ENCODE measurements at places on chromosomes 12 and 14.

- no peak for DNase-seq
Measured at GRCh38 chr14:104169005-104169698, 30.8 kb downstream of the KIF26A start.

GRCh38 chr12:99513066-99513465 is 134.5 kb upstream of the GARIN6 start:
- DNase-seq, result no peak

GRCh38 chr14:48853159-48853558 is 733.0 kb downstream of the RPS29 start:
- DNase-seq, result no peak

- no peak for DNase-seq
Measured at GRCh38 chr14:96091941-96092411, 52.8 kb downstream of the C14orf132 start.

DNA sequence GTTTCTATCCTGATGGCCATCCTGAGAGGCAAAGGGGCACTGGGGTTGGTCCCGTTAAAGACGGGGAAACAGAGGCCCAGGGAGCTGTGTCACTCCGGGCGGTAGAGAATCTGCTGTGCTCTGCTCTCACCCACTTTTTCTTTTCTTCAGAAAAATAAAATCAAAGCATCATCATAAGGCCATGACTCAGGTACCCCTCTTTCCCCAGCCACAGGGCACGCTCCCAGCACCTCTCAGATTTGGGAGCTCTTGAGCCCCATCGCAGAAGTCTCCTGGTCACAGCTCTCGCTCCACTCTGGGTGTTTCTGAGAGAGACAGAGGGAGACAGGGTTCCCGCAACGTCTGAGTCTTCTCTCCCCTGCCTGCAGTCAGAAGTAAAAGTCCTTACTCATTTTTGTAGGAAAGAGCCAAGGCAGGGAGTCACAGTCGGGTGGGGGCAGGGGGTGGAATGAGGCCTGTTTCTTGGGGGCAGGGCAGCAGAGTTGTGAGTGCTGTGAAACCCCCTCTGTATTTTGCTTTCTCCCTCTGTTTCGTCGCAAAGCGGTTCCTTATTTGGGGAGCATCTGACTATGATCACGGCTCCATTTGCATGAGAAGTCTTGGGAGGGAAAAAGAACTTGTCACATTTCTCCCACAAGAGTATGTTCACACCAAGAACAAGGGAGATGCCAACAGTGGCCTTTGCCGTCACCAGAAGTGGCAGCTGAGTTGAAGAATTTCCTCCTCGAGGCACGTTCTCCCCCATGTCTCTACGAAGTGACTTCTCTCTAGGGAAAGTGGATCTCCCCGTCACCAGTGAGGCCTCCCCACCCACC is 139.0 kb downstream of the BCL11B start:
- no peak for DNase-seq

DNA sequence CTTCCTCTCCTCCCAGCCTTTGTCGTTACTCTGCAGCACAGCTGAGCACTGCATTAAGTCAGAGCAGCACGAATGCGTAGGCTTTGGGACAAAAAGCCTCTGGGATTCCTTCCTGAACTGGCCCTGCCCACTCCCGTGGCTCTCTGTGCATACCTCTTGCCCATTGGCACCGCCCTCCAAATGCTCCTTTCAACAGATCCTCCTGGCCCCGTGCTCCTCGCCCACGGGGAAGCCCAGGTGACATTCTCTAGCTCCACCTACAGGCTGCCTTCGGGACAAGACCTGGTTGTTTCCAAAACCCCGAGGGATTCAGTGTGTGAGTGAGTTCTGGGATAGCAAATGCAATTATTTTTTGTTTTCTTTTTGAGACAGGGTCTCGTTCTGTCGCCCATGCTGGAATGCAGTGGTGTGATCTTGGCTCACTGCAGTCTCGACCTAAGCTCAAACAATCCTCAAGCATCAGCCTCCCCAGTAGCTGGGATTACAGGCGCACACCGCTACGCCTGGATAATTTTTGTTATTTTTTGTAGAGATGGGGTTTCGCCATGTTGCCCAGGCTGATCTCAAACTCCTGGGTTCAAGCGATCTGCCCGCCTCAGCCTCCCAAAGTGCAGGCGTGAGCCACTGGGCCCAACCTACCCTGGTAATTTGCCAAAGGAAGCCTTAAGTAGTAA is 17.9 kb upstream of the TDRD9 start:
- peak; percentile 40 for DNase-seq

DNA sequence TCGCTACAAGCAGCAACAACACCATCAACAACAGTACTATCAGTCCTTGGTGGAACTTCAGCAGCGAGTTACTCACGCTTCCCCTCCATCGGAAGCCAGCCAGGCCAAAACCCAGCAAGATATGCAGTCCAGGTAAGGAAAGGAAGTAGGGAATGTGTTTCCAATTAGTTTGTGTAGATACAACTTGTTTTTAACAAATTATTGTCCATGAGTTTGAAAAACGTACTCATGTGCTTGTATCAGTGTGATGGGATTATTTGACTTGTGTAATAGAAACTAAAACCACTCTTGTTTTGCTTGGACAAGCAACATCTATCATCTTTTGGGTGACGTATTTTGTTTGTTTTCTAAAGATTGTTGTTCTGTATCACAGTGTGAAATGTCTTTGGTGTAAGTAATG is 137.9 kb downstream of the NAV3 start:
- no peak for DNase-seq

- no peak for DNase-seq
Measured at GRCh38 chr14:69079188-69079742, 73.7 kb downstream of the DCAF5 start.

DNA sequence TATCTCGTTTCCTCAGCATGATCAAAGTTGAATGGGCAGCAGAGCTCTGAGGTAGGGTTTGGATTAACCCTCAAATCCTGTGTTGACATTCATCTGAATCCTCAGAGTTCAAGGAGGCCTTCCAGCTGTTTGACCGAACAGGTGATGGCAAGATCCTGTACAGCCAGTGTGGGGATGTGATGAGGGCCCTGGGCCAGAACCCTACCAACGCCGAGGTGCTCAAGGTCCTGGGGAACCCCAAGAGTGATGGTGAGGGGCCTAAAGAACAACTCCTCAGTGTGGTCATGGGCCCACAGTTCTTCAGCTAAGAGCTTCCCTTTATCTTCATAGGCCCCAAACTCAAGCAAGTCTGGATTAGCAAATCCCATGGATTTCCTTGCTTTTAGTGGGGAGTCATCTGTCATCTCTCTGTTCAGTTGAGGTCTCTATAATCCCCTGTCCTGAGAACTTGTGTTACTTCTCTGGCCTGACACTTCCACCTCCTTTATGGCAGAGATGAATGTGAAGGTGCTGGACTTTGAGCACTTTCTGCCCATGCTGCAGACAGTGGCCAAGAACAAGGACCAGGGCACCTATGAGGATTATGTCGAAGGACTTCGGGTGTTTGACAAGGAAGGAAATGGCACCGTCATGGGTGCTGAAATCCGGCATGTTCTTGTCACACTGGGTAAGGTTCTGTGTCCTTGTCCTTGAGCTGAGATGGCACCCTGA is 1.5 kb downstream of the MYL6 start:
- DNase-seq, result no peak

DNA sequence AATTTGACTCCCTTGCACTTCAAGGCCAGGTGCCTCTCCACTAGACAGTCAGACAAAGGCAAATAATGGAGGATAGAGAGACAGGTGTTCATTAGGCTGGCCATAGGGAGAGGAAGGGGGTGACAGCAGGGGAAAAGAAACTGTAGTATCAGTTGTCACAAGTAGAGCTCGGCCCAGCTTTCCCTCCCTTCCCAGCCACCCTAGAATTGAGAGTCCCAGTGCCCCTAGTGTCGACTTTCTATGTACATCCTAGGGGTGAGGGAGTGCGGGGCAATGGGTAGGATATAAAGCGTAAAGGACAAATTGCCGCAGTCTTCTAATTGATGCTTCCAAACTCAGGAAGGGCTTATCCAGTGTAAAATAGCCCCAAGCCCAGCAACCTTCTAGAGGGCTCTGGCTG is 39.0 kb downstream of the BAZ2A start:
- DNase-seq, result no peak

DNA sequence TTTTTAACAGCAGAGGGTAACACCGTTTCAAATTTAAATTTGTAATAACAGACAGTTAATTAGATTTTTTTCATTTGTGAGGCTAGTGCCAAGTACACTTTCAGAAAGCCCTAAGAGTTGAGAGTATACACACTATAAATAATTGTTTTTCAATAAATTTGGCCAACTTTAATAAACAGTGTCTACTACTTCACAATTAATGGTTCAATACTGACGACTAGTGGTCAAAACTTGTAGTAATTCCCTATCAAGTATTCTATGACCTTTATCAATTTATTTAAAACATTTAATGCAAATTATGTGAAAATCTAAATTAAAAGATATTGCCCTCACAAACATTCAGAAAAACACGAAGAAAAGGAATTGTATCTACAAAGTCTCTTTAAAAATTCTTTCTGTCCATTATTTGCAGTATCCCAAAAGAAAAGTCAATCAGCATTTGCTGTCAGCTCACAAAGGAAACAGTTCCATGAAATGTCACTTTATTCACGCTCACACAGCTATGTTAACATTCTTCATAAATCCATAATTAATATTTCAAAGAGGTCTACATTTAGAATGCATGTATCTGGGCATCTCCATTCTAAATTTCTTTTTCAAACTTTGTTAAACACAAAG is 91.2 kb downstream of the CEP128 start:
- DNase-seq, result peak; percentile 18

Data from non-pigmented ciliary epithelial cell (primary cell).